H1 (cell line): ENCODE measurements at places on chromosomes 3 and 15. TPM values are rescaled to one million over a fixed set of nuclear protein-coding genes. Genes with fewer than 3 reads are reported as not detected.

DNA sequence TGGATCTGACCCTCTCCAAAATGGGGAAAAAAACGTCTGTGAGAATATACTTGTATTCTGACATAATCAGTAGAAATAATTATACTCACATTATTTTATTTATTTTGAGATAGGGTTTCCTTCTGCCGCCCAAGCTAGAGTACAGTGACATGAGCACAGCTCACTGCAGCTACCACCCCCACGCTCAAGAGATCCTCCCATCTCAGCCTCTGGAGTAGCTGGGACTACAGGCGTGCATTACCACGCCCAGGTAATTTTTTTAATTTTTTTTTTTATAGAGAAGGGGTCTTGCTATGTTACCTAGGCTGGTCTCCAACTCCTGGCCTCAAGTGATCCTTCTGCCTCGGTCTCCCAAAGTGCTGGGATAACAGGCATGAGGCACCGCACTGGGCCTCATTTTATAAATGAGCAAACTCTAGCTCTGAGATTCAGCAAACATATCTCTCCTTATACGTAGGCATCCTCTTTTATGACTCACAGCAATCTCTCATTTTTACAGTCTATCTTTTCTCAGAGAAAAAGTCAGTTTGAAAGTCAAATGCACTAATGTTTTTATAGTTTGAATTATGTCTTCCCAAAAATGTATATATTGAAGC, 989 bp upstream of the VGLL3 start:
- DNase-seq, result no peak

GRCh38 chr3:34683851-34684250, 885.4 kb downstream of the PDCD6IP start:
- DNase-seq, result peak; percentile 41

DNA sequence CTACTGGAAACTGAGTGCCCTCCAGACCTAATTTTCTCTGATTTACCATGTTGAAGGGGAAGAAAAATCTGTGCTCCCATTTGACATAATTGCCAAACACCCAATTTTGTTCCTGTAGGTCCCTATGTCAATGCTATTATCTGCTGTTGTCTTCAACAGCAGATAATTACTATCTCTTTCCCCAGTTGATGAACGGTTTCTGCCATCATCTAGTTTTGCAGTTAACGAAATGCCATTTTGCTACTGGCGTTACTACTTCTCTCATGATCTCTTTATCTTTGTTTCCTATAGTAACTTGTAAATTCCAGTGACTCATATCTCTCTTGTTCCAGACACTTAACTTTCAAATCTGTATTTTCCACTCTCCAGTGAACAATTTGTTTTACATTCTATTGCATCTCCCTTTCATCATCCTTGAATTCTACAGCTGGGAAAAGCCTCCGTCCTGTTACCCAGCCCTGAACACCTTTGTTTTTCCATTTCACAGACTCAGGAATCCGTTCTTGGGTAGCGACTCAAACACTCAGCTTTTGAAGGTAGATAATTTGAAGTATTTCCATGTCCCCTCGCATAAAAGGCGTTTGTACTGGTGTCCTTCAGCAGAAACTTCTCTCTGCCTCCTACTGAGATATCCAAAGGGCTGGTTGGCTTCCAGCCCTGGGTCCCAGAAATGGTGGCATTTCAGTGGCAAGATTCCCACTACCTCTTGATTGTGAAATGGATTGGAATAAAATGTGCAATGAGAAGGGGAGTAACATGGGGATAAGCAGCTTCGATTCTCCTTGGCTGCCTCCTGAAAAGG, 111.7 kb downstream of the FOXB1 start:
- no peak for DNase-seq

GRCh38 chr15:60212536-60212935, 185.2 kb downstream of the ANXA2 start:
- peak; percentile 13 for DNase-seq

- no peak for DNase-seq
Observed at GRCh38 chr3:126117786-126118185, 33.9 kb upstream of the SLC41A3 start.

- no peak for DNase-seq
Observed at GRCh38 chr3:112013784-112014143, 15.0 kb downstream of the TAGLN3 start.

The PLOD2 gene
- total RNA-seq, result 25.7 and 28.7 TPM in 2 replicates

- DNase-seq, result no peak
Observed at GRCh38 chr3:65831733-65832425, 206.8 kb downstream of the MAGI1 start.

The B3GALNT1 gene
- 7.2 and 8.1 TPM in 2 replicates for total RNA-seq

DNA sequence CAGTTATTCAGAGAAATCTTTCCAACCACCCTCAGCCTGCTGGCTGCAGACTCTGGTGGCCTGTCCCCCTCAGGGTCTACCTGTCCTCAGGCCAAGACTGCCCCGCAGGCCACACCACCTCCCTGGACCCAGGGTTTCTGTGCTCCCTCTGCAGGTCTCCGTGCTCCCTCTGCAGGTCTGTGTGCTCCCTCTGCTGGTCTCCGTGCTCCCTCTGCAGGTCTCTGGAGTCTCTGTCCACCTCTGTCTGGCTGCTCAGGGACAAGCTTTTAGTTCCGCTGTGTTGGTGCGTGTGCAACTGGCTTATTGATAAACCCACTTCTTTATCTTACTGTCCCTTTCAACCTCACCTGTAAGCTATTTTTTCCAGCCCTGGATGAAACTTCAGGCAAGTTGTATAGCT, 30.1 kb downstream of the BDH1 start:
- DNase-seq, result no peak

DNA sequence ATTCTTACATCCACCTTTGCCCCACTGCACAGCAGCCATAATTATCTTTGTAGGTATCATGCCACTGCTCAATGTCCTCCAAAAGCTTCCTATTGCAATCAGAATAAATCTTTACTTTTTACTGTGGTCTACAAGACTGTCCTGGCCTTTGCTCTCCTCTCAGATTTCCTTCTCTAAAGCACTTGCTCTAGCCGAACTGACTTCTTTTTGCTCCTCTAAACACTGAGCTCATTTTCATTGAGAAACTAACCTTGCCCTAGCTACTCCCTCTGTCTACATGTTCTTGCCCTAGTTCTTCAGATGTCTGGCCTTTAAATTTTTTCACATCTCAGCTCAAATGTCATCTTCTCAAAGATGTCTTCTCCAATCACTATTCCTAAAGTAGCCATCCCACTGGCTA, 342.8 kb downstream of the TBC1D5 start:
- no peak for DNase-seq

DNA sequence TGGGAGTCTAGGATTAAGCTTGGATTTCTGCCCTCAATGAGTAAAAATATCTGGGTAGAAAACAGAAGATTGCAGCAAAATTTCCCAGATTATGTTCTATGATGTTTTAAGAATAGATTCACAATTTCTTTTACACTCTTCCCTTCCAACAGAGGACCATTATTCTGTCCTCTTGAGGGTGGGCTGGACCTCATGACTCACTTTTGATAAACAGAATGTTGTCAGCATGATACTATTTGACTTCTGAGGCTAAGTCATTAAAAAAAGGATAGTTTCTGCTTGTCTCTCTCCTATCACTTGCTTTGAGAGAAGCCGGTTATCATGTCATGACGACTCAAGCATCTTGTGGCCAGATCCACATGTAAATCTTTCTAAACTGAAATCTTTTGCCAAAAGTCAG, 396.2 kb upstream of the CDIN1 start:
- DNase-seq, result no peak

DNA sequence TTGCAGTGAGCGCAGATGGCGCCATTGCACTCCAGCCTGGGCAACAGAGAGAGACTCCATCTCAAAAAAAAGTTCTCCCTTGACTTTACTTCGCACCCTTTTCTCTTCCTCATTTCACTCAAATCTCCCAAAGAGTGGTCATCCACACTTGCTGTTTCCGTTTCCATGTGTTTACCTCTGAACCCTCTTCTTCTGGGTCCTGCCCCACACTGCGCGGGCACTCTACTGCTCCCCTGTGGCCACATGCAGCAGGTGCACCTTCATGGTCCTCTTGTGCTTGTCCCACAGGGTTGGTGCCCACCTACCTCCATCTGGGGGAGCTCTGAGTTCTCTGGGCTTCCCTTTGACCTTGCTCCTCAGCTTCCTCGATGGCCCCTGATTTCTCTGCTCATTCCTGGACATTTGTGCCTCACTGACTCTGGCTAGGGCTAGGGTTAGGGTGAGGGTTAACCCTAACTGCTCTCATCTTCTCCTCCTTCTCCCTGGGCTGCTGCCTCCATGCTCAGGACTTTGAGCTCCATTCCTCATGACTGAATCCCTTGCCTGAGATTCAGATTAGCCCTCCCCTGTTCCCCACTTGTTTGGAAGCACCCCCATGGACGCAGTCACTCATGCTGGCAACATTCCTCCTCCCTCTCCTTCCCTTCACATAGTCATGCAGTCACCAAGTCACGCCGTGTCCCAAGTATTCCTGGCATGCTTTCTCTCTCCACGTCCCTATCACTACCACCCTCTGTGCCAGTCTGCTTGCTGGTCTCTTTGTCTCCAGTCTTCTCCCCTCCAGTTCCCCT, 26.6 kb upstream of the KY start:
- peak; percentile 38 for DNase-seq

DNA sequence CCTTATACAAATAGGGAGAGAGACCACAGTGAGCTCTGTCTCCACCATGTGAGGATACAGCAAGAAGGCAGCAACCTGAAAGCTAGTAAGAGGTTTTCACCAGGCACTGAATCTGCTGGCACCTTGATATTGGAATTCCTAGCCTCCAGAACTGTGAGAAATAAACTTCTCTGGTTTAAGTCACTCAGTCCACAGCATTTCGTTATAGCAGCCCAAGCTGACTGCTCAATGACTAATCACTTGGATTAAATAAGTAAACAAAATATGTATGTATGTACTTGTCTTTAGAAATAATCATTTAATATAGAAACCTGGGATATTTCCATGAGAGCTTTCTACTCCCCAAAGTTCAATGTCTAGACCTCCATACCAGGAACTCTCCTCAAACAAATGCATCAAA, 162.0 kb downstream of the IMPG2 start:
- no peak for DNase-seq

The PLSCR2 gene
- not detected in 2 replicates for total RNA-seq

The ALCAM gene
- 33.0 and 35.7 TPM in 2 replicates for total RNA-seq

- DNase-seq, result no peak
Observed at GRCh38 chr3:71218508-71218907, 365.0 kb downstream of the FOXP1 start.

GRCh38 chr3:58325525-58325992, 7.1 kb upstream of the PXK start:
- no peak for DNase-seq

GRCh38 chr3:146709969-146710368, 104.8 kb upstream of the PLSCR5 start:
- DNase-seq, result no peak

The ACAD11 gene
- total RNA-seq, result 10.6 and 11.0 TPM in 2 replicates

- no peak for DNase-seq
Observed at GRCh38 chr15:76501726-76502125, 165.2 kb downstream of the ISL2 start.

DNA sequence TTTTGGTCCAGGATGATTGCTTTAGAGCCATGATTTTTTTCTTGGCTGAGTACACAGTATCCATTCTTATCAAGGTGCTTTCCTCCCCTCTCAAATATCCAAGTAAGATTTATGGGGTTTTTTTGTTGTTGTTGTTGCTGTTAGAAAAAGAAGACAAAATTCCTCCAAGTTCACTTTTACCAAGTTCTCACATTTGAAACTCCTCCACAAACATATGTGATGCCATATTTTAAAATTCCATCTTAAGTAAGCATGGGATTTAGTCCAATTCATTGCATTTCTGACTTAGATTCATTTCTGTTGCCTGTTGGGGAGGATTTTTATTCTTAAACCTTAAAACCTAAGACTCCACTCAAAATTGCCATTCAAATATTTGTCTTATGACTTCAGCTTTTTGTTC, 128.6 kb upstream of the SPATA12 start:
- no peak for DNase-seq

DNA sequence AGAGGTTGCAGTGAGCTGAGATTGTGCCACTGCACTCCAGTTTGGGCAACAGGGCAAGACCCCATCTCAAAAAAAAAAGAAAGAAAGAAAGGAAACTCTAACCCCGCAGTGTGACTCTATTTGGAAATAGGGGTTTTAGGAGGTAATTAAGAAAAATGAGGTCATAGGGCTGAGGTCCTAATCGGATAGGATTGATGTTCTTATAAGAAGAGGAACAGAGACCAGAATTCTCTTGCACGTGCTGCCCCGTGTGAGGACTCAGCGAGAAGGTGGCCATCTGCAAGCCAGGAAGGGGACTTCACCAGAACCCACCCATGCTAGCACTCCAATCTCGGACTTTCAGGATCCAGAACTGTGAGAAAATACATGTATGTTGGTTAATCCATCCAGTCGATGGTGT, 25.8 kb downstream of the KLHL6 start:
- DNase-seq, result no peak

GRCh38 chr3:136750209-136750896, 1.8 kb downstream of the STAG1 start:
- DNase-seq, result peak; percentile 29

GRCh38 chr3:52281981-52282801, 3.7 kb upstream of the WDR82 start:
- no peak for DNase-seq

DNA sequence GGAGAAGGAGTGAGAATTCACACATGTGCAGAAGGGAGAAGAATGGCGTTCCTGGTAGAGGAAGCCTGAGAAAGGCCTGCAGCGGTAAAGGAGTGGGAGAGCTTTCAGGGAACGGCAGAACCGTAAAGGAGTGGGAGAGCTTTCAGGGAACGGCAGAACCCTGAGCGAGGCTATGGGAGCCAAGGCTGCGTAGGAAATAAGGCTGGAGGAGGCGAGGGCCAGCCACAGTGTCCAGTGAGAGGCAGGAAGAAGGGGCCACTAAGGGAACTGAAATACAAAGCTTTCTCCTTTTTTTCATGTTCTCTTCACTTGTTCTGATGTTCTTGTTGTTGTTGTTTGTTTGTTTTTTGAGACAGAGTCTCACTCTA, 41.6 kb downstream of the GOLGA6L10 start:
- no peak for DNase-seq

- no peak for DNase-seq
Observed at GRCh38 chr3:66449411-66449974, 51.3 kb downstream of the LRIG1 start.

GRCh38 chr3:54983266-54984099, 55.6 kb upstream of the LRTM1 start:
- DNase-seq, result no peak

DNA sequence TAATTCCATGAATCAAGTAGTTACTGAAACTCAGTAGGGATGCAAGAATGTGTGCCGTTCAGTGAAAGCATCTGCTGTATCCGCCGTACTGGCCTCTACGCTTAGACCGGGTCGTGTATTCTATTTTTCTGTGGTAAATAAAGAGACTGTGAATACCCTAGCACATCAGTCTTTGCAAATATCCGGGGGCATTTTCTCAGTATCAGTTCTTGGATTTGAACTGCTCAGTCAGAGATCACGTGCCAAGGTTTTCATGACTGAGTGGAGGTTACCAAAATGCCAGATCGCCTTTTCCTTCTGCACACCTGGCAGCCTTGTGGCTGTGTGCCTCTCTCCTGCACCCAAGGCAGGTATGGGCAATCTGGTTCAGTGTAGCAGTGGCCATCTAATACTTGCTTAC, 377.0 kb downstream of the OCA2 start:
- no peak for DNase-seq

The ITPKA gene
- 0.67 and 0.99 TPM in 2 replicates for total RNA-seq

The TTC14 gene
- total RNA-seq, result 19.4 and 22.3 TPM in 2 replicates
